Right renal cortex interstitium (tissue), 3 donors: ENCODE measurements at places on chromosomes 7 and 10. TPM values are rescaled to one million over a fixed set of nuclear protein-coding genes. Genes with fewer than 3 reads are reported as not detected.

AKR1D1 gene
- 0.13 TPM for polyA plus RNA-seq

GRCh38 chr7:70571403-70571934 is 560.5 kb upstream of the GALNT17 start:
- DNase-seq, result no peak

GRCh38 chr10:13000431-13000830 is 1.1 kb downstream of the CCDC3 start:
- no peak for DNase-seq

- DNase-seq, result no peak
Observed at GRCh38 chr10:7428673-7429350, 18.0 kb upstream of the SFMBT2 start.

DNA sequence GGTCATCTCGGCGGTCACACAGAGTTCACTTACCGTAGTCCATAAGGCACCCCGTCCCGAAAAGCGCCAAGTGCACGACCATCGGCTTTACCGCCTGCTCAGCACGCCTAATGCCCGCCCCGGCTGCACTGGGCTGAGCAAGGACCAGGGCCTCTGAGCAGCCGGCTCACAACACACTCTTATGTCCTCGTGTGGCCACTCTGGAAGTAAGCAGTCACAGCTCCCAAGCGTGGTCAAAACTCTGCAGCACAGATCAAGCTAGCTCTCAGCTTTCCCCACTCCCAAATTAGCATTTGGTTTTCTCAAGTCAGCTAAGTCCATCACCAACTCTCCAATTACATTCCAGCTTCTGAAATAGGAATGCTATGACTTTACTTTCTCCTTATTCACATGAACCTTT is 57.7 kb downstream of the MAD1L1 start:
- DNase-seq, result no peak
